ENCODE measurements at places on chromosomes 5 and 9.

- DNase-seq = no peak
These were observed 93.3 kb downstream of the PARP8 start for GRCh38 chr5:50759526-50760270.

- DNase-seq = no peak
These were observed 100.3 kb downstream of the NSG2 start for GRCh38 chr5:174145821-174146220.

GRCh38 chr5:134435560-134435959 lies 23.9 kb upstream of the CDKN2AIPNL start:
- peak; percentile 92 for DNase-seq

DNA sequence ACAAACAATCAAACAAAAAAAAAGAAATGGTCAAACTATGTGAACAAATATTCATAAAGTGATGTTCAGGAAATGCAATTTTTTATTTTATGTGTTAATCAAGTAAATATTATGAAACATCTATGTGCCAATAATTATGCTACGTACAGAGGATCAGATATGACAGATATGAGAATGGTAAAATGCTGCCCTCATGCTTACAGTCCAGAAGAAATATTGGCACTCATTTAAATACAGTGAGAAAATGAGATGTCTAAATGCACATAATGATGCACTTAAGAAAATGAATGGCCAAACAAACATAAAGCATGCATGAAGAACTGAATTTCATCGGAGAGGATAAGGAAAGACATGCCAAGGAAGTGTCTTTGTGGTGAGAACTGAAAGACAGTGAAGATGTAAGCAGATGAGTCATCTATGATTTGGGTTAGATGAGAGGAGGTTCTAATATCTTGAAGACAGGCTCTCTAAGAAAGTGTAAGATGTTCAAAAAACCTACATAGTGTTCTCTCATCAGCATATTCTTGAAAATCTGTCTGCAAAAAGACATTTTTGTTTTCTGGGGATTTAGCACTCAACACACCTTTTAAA lies 1231.1 kb upstream of the ACO1 start:
- DNase-seq = no peak

DNA sequence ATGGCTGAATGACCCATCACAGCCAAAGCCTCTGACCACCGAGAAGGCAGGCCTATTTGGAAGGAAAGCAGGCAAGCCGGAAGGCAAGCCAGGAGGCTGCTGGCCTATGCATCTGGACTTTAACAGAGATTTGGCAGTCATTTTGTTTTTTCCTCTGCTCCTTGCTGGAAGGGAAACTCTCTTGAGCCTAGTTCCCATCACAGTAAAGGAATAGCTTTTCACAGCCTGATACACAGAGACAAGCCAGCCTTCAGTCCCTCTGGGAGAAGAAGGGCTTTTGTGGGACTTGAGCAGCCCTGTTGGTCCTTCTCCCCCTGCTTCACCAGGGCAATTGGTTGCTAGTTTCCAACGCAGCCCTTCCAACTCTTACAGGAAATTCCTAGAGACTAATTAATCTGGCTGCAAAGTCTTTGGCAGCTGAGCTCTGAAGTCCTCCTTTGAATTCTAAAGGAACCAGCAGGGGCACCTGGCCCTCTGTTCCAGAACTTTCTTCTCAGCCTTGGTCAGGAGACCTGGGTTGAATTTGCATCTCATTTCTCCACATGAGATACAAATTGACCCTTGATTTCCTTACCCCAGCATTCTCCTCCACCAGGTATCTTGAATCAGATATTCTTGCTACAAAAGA lies 157.3 kb upstream of the EPB41L4A start:
- no peak for DNase-seq

- DNase-seq = no peak
These were observed 233.5 kb upstream of the WWC1 start for GRCh38 chr5:168057905-168058304.

GRCh38 chr9:92245005-92245797 lies 48.3 kb downstream of the IARS1 start:
- peak; percentile 95 for DNase-seq

All from IMR-90 (cell line).